A549 treated with GW870086 at 1 μM for 4 hours (cell line): ENCODE measurements at places on chromosomes 5 and 9. TPM values are rescaled to one million over a fixed set of nuclear protein-coding genes. Genes with fewer than 3 reads are reported as not detected.

The PCDHGC3 gene
- total RNA-seq = 5.4 to 6.5 TPM (median 5.8 TPM) in 5 replicates

The RBM18 gene
- 12.1 to 25.2 TPM (median 21.0 TPM) in 5 replicates for total RNA-seq

The GRAMD2B gene
- total RNA-seq = 0.81 to 1.5 TPM (median 0.98 TPM) in 5 replicates

The DMRT3 gene
- not detected in 5 replicates for total RNA-seq

The ABLIM3 gene
- 10.7 to 13.6 TPM (median 11.1 TPM) in 5 replicates for total RNA-seq

The PCA3 gene
- not detected in 5 replicates for total RNA-seq

The ANKDD1B gene
- not detected in 5 replicates for total RNA-seq

The MTX3 gene
- 4.4 to 7.3 TPM (median 6.1 TPM) in 5 replicates for total RNA-seq

The WDR31 gene
- 0.69 to 1.4 TPM (median 1.2 TPM) in 5 replicates for total RNA-seq

The PCDHGA8 gene
- total RNA-seq = 0.02 to 0.13 TPM (median 0.07 TPM) in 3 of 5 replicates, not detected in the others

The MCC gene
- 0.19 to 0.33 TPM (median 0.20 TPM) in 5 replicates for total RNA-seq

The MYOT gene
- not detected in 5 replicates for total RNA-seq

The SEMA6A gene
- 0.06 to 0.27 TPM (median 0.11 TPM) in 4 of 5 replicates, not detected in the other for total RNA-seq

The ENTREP1 gene
- 0.41 to 0.75 TPM (median 0.58 TPM) in 5 replicates for total RNA-seq

The PRRC1 gene
- 37.1 to 57.1 TPM (median 48.7 TPM) in 5 replicates for total RNA-seq

The TAS2R1 gene
- total RNA-seq = not detected in 5 replicates

The GAPVD1 gene
- total RNA-seq = 12.8 to 18.3 TPM (median 15.7 TPM) in 5 replicates

The GMCL2 gene
- total RNA-seq = not detected in 5 replicates

The AQP3 gene
- total RNA-seq = 11.9 to 18.2 TPM (median 15.1 TPM) in 5 replicates

The NUTM2F gene
- not detected in 5 replicates for total RNA-seq

The FOXI1 gene
- total RNA-seq = not detected in 5 replicates

The TMEM232 gene
- total RNA-seq = 0.19 to 0.28 TPM in 2 of 5 replicates, not detected in the others

The TERT gene
- total RNA-seq = 1.8 to 2.5 TPM (median 2.1 TPM) in 5 replicates

The F12 gene
- total RNA-seq = 14.3 to 24.6 TPM (median 22.9 TPM) in 5 replicates

The SPATA31E1 gene
- not detected in 5 replicates for total RNA-seq

The CDX1 gene
- not detected in 5 replicates for total RNA-seq

The CENPH gene
- total RNA-seq = 24.1 to 31.9 TPM (median 29.1 TPM) in 5 replicates

The FLT4 gene
- 3.0 to 5.3 TPM (median 3.6 TPM) in 5 replicates for total RNA-seq

The TAL2 gene
- total RNA-seq = 0.30 TPM in 1 of 5 replicates, not detected in the others

The GABRG2 gene
- not detected in 5 replicates for total RNA-seq

The PELO gene
- 16.9 to 19.9 TPM (median 18.9 TPM) in 5 replicates for total RNA-seq

The SPEF2 gene
- 1.7 to 2.4 TPM (median 1.9 TPM) in 5 replicates for total RNA-seq

The RGS7BP gene
- not detected in 5 replicates for total RNA-seq

The RETREG1 gene
- total RNA-seq = 2.6 to 3.8 TPM (median 3.5 TPM) in 5 replicates

The ADCY2 gene
- total RNA-seq = not detected in 5 replicates

The KLF9 gene
- 1.8 to 3.2 TPM (median 2.8 TPM) in 5 replicates for total RNA-seq

The CD180 gene
- not detected in 5 replicates for total RNA-seq

The SLC6A19 gene
- total RNA-seq = 0.07 to 0.13 TPM (median 0.10 TPM) in 5 replicates
